ENCODE measurements at places on chromosomes 3 and 15.

- no peak for DNase-seq
These were observed 41.9 kb downstream of the MEIS2 start for GRCh38 chr15:37058316-37058985.

- DNase-seq = no peak
These were observed 56.6 kb downstream of the XXYLT1 start for GRCh38 chr3:195214381-195214780.

- no peak for DNase-seq
These were observed 13.2 kb downstream of the GHRL start for GRCh38 chr3:10279384-10280176.

DNA sequence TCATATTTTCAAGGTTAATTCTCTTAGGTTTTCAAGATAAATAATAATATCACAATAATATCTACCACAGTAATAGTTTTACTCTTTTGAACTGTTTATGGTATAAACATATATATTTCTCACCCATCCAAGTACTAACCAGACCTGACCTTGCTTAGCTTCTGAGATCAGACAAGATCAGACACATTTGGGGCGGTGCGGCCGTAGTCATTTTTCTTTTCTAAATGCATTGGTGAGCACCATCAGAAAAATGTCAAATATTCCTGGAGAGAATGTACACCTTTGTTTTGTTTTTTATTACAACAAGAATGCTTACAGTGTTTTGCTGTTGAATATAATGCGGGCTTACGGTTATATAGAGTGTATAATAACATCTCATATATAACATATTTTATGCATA lies 267.8 kb downstream of the ADAMTS17 start:
- no peak for DNase-seq

DNA sequence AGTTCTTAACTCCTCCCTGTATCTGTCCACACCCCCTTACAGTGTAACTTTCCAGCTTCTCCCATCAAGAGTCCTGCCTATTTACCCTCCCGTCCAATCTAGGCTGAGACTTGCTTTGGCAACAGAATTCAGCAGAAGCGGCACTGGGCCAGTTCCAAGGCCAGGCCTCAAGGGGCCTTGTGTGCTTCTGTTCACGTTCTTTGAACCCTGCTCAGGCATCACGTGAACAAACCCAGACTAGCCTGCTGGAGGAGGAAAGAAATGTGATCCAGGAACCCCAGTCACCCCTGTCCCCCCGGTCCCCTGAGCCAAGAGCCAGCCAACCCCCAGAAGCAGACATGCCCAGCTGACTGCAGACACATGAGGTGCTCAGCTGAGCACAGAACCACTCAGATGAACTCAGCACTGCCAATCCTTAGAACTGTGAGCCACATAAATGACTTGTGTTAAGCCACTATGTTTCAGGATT lies 76.1 kb upstream of the DCLK3 start:
- no peak for DNase-seq

DNA sequence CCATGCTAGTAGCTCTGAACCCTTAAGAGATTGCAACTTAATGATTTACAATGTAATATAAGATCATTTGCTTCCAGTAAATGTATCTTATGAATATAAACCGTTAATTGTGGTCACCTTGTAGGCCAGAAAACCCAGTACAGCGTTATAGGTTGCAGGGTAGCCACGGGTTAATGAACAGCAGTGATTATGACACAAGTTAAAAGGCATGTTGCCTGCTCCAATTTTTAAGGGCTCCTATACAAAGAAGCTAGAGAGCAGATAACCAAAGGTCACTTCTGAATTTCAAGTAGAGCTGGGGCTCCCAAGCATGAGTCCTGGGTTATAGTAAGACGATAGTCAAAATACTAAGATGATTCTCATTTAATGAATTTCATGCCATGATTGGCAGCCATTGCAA lies 13.5 kb downstream of the GUCA1C start:
- DNase-seq = no peak

GRCh38 chr15:40789119-40789518 lies 17.8 kb upstream of the ZFYVE19 start:
- no peak for DNase-seq

GRCh38 chr3:150703299-150703755 lies 393 bp downstream of the ERICH6 start:
- no peak for DNase-seq

DNA sequence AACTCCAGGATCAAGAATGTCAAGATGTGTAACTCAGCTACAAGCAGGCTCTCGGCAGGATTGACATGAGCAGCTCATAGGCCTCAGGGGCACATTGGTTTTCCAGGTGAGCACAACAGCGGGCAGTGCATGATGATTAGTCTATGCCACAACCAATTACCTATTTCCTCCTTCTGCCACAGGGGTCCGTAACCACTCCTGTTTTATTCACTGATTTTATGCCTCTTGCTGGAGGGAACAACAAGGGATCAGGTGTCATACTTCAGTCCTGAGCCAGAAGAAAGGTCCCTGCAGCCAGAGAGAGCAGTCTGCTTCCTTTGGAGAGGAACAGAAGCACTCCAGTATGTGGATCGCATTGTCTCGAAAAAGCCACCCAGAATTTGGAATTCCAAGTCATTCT lies 35.1 kb upstream of the PTPRG start:
- DNase-seq = no peak

GRCh38 chr3:160449636-160450598 lies at the start of gene TRIM59:
TRIM59 (minus strand) TSS chr3:160449786; CDS start chr3:160439183, 10,603 bp downstream.
- peak; percentile 47 for DNase-seq

DNA sequence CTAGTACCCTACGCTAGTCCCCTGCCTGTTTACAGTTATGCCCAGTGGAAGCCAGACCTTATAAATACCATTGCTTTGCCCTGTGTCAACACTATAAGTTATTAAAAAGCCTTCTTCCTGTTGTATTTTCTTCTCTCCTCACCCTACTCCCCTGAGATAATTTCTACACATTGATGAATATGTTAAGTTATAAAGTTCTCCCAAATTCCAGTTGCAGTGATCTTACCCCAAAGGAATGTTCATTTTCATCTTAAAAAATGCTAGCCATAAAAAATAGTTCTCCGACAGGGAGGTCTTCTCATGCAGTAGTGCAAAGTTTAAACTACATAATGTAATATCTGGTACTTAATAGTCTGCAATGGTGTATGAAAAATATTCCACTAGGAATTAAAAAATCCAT lies 58.6 kb downstream of the MAP2K5 start:
- no peak for DNase-seq

GRCh38 chr15:38690216-38690615 lies 125.6 kb upstream of the RASGRP1 start:
- no peak for DNase-seq

- no peak for DNase-seq
These were observed 2.5 kb downstream of the SNTN start for GRCh38 chr3:63654931-63655330.

- no peak for DNase-seq
These were observed 96.7 kb downstream of the SV2B start for GRCh38 chr15:91196768-91197167.

- DNase-seq = no peak
These were observed 479.6 kb upstream of the ALCAM start for GRCh38 chr3:104887069-104887468.

All from hypothalamus (tissue), 51 donors.